Stomach (tissue), 19 donors: ENCODE measurements at places on chromosomes 4 and X. TPM values are rescaled to one million over a fixed set of nuclear protein-coding genes. Genes with fewer than 3 reads are reported as not detected.
A peak's percentile ranks its signal among the peaks of the same experiment; 100 is the strongest.

DNA sequence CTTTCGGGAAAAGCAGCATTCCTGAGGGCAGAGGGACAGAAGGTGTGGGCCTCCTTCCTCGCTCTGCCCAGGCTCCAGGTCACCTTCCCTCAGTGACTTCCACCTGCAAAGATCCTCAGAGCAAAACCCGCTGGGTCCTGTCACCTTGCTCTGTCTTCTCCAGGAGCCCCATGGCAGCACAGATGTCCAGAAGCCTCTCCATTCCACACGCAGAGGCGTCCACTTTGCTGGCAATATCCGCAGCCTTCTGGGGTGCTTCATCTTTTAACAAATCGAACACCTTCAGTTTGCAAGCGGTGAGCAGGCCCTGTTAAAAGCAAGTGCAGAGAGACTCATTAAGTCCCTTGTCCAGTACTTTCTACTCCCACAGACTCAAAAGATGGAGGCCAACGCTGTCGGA is 27.3 kb downstream of the ASMTL start:
- DNase-seq, result no peak

DNA sequence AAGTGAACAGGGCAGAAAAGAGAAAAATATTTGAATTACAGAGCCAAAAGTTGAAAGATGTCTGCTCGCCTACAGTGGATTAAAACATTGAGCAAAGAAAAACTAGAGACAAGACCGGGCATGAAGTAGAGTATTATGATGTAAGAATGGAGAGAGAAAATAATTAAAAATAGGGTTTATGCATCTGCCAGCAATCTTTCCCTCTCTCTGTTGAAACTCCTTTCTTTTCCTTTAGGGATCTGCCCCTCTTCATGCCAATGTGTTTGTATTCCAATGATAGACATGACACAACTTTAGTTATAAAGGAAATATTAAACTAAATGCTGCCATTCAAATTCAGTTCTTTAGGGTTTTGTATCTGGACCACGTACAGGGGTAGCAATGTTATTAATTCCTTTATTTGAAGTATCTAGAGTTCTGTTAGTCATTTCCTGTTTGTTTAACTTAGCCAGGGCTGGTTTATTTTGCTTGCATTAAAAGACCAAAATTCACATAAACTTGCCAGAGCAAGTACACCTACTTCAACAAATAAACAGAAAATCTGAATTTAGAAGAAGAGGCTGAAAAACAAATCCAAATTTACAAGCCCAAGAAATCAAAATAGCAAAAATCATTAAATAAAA is 202.6 kb downstream of the SPOCK3 start:
- no peak for DNase-seq

DNA sequence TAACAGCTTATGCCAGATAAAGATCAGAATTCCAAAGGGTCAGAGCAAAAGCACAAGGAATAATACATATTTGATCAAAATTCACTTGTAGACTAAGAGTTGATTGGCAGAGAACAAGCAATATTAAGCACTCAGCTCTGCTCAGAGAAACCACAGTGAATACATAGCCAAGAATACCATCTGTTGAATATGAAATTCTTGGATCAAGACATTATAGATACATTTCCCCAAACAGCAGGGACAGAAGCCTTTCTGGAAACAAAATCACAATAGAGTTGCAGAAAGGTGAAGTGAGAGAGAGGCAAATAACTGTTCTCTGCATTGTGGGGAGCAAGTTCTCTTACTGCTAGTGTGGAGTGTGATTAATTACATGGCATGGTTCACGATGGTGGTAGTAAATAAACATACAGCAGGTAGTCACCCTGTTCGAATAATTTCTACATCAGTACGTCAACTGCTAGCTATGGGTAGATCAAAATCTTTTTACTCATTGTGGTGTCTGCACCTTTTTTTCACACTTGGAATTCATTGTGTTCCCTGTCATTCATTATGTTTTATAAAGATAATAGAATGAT is 366.7 kb downstream of the PCDH7 start:
- no peak for DNase-seq

- no peak for DNase-seq
Observed at GRCh38 chrX:153732401-153732800, 7.7 kb downstream of the ABCD1 start.

GRCh38 chr4:137510557-137511265 is 21.6 kb downstream of the PCDH18 start:
- no peak for DNase-seq

GRCh38 chrX:13689741-13690211 is 848 bp downstream of the RAB9A start:
- peak; percentile 40 for DNase-seq

GRCh38 chr4:101157415-101158133 is 189.8 kb downstream of the PPP3CA start:
- no peak for DNase-seq

DNA sequence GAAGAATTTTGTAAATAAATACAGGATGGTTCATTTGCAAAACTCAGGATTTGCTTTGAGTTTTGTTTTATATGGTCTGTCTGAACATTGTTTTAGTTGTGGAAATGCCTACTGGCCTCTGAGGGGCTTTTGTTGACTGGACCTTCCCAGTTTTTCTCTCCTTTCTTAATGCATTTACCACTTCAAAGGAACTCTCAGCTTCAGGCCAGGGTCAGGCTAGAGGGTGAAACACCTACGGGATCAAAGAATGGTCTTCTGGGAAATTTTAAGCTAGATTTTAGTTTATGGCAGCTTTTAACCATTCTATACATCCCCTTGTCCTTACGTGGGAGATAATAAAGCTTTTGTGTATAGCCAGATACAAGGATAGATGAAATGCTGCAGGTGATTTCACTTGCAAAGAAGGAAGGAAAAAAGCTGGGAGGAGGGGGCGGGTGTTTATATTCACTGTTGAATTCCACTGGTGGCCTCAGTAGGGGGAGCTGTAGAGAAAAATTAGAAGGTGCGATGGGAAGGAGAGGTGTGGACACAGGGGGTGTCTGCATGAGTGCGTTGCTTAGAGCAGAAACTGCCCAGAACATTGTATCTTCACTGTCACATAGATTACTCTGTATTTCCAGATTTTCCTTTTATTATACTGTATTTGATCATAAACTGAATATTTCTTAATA is 151.8 kb downstream of the TSPAN5 start:
- no peak for DNase-seq

DNA sequence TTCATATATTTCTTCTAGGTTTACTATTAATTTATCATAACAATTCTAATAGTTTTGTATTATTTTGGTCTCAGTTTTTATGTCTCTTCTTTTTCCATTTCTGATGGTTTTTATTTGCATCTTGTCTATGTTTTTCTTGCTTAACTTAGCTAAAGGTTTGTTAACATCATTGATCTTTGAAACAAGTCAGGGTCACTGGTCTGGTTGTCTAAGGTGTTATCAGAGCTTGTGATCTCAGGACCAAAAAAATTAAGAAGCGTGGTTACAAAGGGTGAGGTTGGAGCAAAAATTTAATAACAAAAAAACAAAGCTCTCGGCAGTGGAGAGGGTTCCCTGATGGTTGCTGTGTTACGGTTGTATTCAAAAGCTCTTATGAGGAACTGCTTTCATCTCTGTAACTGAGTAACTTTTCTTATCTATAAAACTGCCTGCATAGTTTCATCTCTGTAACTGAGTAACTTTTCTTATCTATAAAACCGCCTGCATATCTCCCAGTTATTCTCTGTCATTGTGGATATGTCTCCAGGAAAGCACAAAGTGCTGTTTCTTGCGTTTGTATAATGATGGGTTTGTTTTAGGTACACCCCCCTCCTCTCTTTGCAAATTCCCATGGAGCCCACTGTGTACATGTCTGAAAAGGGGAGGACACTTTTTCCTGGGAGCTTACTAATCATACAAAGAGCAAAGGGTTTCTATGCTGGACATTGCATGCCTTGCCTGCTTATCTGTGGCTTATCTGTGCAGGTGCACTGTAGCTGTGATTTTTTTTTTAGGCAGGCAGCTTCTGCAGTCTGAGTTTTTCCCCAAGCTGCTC is 62.4 kb upstream of the UGT2B15 start:
- DNase-seq, result no peak

Gene SPANXD
- total RNA-seq, result not detected

Gene TMSB15B
- not detected for total RNA-seq

DNA sequence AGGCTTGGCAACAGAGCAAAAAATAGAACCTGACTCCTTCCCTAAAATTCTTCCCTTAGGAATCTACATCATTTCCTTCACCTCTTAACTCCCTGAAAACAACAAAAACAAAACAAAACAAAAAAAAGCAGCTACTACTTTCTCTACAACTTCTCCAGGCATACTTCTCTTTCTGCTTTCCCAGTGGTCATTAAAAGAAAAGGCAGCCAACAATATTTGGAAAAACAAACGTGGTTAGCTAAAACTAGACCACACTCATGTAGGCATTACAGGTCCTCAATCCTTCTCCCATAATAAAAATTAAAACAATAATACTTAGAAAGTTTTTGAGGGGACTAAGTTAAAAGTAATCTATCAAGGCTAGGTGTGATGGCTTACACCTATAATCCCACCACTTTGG is 29.0 kb upstream of the SMIM14 start:
- DNase-seq, result no peak

Gene ADH1A
- total RNA-seq, result not detected

DNA sequence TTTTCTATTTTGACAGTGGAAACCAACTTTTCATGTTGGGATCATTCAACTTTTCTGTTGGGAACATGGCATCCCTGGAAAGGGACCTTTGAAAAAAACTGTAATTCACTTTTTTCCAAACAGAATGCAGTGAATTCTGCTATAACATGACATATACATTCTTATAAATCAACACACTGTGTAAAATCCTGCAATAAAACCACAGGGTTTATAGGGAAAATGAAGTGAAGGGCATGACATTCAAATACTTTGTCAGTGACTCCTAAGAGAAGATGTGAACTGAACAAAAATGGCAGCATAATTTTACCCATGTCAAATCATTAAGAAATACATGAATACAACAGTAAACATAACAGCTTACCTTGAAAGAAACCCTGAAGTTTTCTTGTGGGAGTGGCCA is 264.5 kb upstream of the ANKRD50 start:
- DNase-seq, result no peak

- no peak for DNase-seq
Observed at GRCh38 chr4:135015771-135016170, 814.2 kb upstream of the PABPC4L start.

Gene CWH43
- total RNA-seq, result 4.9 TPM

DNA sequence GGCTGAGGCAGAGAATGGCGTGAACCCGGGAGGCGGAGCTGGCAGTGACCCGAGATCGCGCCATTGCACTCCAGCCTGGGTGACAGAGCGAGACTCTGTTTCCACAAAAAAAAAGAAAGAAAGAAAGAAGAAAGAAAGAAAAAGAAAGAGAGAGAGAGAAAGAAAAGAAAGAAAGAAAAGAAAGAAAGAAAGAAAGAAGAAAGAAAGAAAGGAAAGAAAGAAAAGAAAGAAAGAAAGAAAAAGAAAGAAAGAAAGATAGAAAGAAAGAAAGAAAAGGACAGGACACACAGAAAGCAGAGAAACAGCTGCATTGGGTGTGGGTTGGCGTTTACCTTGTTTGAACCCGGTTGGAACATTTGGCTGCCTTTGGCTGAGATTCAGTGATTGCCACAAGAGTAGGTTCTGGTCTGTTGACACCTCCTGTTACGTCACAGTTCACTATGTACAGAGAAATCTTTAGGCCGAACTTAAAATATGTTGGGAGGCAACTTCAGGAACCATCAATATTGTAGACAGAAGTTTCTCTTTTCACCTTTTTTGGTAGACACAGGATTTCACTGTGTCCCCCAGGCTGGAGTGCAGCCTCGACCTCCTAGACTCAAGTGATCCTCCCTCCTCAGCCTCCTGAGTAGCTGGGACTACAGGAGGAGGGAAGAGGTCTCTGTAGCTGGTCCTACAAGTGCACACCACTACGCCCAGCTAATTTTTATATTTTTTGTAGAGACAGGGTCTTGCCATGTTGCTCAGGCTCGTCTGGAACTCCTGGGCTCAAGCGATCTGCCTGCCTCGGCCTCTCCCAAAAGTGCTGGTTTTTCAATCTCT is 16.3 kb upstream of the PLCXD1 start:
- peak; percentile 76 for DNase-seq

GRCh38 chr4:150799207-150799606 is 215.9 kb downstream of the LRBA start:
- no peak for DNase-seq

DNA sequence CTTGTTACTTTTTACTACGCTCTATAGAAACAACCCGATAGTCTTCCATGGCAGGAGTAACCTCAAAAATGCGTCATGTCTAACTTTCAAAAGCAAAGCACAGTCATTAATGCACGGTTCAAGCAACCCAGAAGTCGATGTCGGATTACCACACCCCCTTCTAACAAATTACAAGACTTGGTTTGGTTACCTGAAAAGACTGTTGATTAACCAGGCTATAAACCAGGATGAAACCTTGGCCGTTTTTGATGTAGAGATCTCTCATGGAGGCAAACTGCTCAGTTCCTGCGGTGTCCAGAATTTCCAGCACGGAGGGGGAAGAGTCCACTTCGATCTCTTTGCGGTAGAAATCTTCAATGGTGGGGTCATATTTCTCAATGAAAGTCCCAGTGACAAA is 2.4 kb downstream of the RAP2C start:
- DNase-seq, result peak; percentile 46

- no peak for DNase-seq
Observed at GRCh38 chr4:144868309-144868708, 222.4 kb downstream of the HHIP start.

DNA sequence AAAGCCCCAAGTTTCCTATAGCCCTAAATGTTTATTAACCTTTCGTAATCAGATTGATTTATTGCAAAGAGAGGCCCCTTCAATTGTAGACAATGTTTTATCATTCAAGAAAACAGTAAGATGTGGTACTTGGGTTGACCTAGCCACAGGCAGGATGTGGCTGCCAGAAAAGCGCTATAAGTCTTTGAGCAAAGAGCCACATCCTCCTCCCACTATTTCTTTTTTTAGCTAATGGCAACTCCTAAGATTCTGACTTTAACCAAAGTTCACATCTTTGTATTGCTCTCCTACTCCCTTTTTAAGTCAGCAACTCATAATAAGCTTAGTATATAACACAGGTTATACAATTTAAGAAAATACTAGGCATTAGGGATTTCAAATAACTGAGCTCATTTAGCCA is 70.7 kb upstream of the PPP3CA start:
- peak; percentile 54 for DNase-seq

Gene RBM46
- total RNA-seq, result not detected

Gene CTSO
- total RNA-seq, result 11.6 TPM

Gene USP17L28
- not detected for total RNA-seq

- no peak for DNase-seq
Observed at GRCh38 chr4:189858435-189858834, 82.2 kb upstream of the FRG1 start.

GRCh38 chr4:86977621-86978184 is 42.9 kb downstream of the AFF1 start:
- peak; percentile 77 for DNase-seq

- DNase-seq, result no peak
Observed at GRCh38 chrX:130100180-130100579, 10.1 kb downstream of the ELF4 start.

Gene ZNF157
- not detected for total RNA-seq

DNA sequence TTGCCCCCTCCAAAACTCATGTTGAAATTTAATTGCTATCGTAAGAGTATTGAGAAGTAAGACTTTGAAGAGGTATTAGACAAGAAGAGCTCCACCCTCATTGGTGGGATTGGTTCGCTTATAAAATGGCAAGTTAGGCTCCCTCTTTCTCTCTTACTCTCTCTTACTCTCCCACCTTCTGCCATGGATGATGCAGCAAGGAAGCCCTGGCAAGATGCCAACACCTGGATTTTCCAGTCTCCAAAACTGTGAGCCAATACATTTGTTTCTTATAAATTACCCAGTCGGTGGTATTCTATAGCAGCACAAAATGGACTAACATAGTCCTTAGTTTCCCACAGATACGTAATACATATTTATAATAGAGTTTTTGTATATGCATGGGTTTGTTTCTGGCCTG is 119.4 kb downstream of the DDIT4L start:
- no peak for DNase-seq
